Fibroblast of pulmonary artery (primary cell): ENCODE measurements at places on chromosomes 2 and 18.

DNA sequence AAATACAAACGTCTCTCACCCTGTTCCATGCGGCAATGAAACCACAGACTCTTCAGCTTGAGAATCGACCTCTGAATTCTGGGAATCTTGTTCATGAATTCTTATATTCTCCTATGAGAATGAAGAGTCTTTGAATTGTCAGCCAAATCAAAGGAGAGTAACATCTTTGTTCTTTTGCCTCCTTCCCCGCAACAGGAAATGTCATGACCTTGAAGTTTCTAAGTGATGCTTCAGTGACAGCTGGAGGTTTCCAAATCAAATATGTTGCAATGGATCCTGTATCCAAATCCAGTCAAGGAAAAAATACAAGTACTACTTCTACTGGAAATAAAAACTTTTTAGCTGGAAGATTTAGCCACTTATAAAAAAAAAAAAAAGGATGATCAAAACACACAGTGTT, 21.8 kb downstream of the TNFAIP6 start:
- DNase-seq = peak; percentile 77

DNA sequence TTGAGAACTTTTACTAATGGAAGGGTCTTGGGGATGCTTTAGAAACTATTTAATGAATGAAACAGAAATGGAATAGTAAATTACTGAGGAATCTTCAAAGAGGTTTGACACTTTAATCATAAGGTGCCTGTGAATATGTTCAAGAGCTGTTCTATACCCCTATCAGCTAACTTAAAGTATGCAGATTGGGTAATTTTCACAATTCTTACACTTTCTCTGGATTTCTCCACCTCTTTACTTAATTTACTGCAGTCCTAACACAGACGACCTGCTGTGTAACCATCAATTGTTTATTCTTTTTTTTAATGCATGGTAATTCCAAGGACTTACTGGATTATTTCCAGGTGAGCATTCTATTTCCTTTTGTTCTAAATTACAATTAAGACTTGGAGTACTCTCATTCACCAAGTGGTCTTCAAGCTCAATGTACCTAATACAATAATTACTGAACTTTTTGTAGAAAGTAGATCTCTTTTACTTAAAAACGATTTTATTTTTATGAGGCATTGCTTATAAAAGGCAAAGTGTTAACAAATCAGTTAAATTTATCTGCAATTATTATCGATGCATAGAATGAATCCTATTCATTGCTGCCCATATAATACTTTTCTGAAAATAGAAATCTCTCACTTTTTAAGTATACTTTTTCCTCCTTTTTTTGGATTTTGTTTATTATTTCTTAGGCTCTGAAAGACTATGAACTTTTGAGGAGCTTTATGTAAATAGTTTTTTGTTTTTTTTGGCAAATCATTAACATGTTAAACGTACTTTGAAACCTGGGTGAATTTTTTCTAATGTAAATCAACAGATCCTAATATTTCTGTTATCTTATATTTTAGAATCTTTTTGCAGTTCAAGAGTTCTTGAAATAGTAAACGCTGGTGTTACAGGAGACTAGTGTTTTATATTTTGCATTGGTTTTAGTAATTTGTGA, 5.5 kb downstream of the VSNL1 start:
- no peak for DNase-seq

DNA sequence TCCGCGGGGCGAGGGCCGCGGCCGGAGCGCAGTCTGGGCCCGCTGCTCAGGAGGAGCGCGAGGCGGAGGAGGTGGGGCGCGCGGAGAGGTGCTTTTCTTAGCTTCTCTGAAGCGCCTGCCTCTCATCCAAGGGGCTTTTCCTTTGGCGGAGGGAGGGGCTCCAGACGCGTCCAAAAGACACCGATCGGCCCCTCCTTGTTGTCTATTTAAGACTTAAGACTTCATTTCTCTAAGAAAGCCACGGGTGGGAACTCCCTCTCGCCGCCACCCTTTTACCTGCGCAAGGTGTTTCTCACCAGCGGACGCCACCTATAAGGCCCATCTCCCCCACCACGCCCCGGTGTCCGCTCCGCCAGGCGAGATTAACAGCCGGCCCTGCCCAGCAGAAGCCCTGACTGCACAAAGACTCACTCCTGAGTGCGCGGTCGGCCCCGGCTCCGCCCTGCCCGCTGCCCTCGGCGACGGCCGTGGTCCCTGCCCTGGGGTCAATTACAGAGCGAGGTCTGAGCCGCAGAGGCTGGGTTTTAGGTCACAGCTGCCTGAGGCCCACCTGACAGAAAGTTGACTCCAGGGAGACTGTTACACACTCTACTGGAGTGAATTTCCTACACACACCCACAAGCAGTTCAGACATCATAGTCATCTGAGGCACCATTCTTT, at the start of gene DSC2:
Gene DSC2 (minus strand): TSS at position 397 of the 660 bp plus-strand sequence. CDS start 450 bp downstream, outside the sequence.
- DNase-seq = no peak

DNA sequence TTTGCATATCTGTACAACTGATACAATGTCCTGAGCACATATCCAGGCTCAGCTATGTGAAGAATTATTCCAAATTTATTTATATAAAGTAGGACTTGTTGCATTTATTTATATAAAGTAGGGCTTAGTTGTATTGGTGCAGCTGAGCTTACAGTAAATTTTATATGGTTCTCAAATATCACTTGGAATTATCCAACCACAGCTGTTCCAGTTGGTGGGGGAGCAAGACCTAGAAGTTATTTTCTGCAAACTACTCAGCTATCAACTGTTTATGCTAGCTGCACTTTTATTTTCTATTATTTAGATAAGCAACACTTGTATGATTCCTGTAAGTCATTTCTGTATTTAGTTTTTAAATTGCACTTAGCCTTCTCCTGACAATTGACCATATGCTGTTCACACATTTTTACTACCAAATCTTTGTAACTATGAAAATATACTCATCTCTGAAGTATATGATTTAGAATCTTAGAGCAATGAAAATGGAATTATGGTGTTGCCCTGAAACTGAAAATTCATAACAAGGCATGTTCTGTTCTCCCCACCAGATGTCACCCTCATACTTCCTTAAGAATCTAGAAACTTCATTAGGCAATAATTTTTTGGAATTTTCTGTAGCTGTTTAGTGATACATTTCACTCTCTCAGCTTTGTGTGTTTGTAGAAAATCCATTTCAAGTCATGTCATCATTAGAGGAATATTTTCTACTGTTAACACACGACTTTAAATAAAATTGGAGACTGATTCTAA, 157.0 kb upstream of the CBLN2 start:
- peak; percentile 28 for DNase-seq

GRCh38 chr2:240255811-240256703, 115.6 kb upstream of the OTOS start:
- no peak for DNase-seq

DNA sequence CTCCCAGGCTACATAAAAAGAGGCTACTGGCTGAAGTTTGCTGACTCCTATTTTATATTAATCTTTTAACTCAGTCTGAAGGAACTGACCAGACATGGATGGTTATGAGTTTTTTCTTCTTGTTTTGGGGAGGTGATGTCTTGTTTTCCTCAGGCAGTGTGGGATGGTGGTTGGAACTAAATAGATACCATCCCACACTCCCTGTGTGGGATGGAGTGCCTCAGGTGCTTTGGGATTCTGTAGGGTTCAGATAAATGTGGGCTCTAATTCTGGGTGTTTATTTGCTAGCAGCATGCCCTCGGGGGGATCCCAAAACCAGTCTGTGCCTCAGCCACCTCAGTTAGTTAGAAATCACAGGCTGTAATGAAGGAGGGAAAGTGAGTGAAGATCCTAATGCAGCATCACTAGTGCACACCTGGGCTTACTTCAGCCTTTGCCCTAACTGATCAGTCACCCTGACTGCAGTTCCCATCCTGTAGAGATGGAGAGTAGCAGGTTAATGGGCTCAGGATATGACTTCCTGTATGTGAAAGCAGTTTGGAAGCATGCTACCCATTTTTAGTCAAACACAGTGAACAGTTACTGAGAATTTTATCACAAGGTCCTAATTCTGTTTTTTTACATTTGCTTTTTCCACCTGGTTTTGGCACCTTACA, 132.2 kb downstream of the SPTBN1 start:
- no peak for DNase-seq
